Mammary epithelial cell (primary cell): ENCODE measurements at places on chromosomes 12 and 14.
A peak's percentile ranks its signal among the peaks of the same experiment; 100 is the strongest.

GRCh38 chr12:56230432-56231183 lies 757 bp downstream of the SLC39A5 start:
- DNase-seq = no peak

- no peak for DNase-seq
Observed at GRCh38 chr14:73524493-73524892, 12.4 kb upstream of the ACOT1 start.

DNA sequence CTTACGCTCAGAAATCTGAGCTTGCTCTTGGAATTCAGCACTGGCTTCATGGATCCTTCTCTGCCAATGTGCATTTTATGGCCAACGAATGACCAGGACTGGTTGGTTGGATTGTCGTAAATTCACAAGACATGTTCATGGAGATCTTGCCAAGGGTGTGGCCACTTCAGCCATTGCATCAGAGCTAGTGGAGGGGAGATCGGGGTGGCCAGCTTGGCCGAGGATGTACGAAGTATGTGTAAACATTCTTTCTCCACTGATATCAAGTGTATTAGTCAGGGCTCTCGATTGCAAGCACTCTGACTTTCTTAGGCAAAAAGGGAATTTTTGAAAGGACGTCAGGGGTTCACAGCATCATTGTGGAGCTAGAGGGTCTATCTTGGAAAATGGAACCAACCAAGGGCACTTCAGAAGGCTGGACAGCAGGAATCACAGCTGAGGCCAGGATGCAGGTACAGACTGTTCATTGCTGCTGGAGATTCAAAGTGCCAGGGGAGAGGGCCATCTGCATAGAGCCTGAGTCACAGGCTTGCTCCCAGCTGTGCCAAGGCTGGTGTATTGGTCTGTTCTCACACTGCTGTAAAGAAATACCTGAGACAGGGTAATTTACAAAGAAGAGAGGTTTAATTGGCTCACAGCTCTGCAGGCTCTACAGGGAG lies 32.9 kb upstream of the ADGRD1 start:
- no peak for DNase-seq

GRCh38 chr14:99891900-99892299 lies 98.7 kb downstream of the EML1 start:
- DNase-seq = no peak

DNA sequence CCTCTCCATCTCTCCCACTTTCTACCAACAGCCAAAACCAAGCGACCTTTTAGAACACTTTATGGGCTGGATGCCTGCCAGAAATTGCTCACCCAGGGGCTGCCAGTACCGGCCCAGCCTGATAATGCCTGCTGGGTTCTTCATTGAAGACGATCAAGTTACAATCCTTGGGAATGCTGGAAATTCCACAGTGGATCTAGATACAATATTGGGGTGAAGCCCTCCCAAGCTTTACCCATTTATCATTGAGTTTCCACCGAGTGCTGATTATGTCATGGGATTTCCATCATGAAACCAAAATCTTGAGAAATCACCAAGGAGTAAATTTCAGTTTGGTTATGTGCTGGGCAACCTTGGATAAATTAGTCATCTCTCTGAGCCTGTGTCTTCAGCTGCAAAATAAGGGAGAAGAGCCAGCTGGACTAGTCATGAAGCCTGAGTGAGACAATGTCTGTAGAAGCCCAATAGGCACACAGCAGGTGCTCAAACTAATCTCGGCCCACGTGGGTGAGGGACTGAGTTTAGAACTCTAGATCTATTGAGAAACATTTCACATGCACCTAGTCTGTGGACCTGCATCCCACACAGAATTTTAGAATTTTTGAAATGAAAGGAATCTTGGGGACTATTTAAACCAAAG lies 75.5 kb upstream of the CLMN start:
- peak; percentile 11 for DNase-seq

- DNase-seq = no peak
Observed at GRCh38 chr12:48119834-48120195, 651 bp downstream of the PFKM start.

- DNase-seq = peak; percentile 39
Observed at GRCh38 chr14:88868558-88869159, 44.2 kb downstream of the TTC8 start.

- DNase-seq = peak; percentile 5
Observed at GRCh38 chr14:66330916-66331315, 155.3 kb upstream of the CCDC196 start.

- DNase-seq = peak; percentile 90
Observed at GRCh38 chr12:42960087-42960527, 370.6 kb upstream of the PRICKLE1 start.

DNA sequence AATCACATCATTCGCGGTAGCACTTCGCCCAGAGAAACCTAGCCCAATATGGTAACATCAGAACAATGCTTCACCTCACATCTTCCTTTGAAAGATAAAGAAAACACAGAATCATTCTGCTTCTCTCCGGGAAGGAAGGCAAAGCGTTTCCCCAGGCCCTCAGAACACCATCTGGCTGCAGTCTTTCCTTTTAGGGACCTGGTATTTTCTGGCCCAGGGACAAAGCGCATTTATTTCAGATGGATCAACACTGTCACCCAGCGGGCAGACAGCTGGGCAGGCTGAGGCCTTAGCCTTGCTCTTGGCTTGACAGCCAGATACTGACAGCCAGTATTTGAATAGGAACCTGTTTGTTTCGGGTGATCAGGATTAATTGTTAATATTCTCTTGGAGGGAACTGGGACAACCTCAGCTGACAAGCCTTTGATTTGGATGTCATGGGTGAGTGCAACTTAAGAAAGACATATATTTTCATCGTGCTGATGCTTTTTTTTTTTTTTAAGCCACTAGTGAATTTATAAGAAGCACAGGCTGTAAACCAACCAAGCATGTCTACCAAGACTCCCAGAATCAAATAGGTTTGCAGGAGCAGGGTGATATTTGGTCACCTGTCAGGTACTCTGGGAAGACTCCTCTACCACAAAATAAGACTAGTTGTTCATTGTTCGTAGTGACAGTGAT lies 118.9 kb downstream of the VEZT start:
- DNase-seq = peak; percentile 61

GRCh38 chr14:61700104-61700886 lies 5.0 kb downstream of the HIF1A start:
- DNase-seq = no peak

DNA sequence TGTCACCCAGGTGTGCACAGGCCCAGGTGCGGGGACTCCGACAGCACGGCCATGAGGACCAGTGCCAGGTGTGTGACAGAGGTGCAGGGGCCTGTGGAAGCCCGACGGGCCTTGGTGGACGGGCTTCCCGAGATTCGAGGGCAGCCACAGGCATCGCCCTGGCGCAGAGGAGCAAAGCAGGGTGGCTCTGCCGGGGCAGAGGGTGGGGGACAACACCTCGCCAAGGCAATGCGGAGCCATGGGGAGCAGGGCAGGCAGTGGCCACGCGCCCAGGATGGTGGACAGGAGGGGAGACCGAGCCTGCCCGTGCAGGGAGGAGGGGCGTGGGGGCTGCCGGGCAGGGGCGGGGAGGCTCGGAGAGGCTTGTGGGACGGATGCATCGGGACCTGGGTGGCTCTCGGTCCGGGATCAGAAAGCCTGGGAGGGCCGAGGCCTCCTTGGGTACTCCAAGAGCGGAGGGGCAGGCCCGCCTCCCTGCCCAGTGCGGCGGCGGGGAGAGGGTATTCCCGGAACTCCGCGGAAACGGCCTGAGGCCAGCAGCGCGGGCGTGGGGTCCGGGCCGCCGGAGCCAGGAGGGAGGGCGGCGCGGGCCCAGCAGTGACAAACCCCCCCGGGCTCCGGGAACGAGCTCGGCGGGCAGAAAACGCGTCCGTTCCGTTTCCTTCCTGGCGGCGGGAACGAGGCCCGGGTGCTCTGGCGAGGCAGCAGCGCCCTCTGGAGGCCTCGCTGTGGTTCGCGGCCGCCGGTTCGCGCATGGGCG lies 1.6 kb downstream of the TMEM121 start:
- peak; percentile 51 for DNase-seq

GRCh38 chr12:52216100-52216499 lies 16.9 kb upstream of the KRT7 start:
- DNase-seq = no peak

- DNase-seq = no peak
Observed at GRCh38 chr12:12620730-12621315, 9.1 kb downstream of the CREBL2 start.

- peak; percentile 30 for DNase-seq
Observed at GRCh38 chr12:120678572-120678971, 8.4 kb upstream of the MLEC start.

DNA sequence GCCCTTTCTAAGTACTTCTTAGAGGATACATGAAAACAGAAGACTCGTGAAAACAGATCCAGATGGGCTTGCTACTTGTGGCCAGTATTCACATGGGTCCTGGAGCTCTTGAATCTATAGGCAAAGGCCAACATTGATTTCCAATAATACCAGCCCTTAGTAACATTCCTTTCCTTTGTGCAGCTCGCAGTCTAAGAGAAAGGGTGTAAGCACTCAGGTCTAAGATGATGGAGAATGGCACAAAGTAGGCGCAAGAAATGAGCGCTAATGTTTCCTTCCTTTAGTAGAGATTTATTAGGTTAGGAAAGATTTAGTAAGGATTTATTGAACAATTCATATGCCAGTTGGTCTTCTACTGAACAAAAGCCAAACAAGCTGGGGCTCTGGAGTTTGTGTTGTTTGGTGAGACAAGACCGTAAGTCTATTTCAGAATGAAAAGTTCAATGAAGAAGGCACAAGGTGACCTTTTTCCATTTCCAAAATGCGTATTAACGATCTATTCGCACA lies 525 bp downstream of the RNU6-8 start:
- no peak for DNase-seq

- no peak for DNase-seq
Observed at GRCh38 chr14:90828642-90829487, 12.6 kb upstream of the TTC7B start.

GRCh38 chr14:60732840-60733483 lies 1.6 kb upstream of the MNAT1 start:
- no peak for DNase-seq

- no peak for DNase-seq
Observed at GRCh38 chr12:63129927-63130326, 21.1 kb downstream of the AVPR1A start.

DNA sequence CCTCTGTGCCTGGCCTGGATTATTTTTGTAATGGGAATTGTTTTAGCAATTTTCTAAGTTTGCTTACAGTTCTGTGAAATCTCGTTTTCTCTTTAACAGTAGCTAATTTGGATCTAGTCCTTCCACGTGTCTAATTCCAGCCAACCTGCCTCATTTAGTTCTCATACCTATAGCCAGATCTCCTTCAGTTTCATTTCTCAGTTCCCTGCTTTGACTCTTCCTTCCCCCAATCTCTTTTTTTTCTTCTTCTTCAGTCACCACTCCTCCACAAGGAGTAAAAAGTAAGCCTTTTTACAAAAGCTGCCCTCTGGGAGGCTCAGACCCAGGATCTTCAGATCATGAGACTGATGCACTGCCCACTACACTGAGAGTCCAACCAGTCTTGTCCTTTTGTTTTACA lies 1.4 kb downstream of the THTPA start:
- no peak for DNase-seq

DNA sequence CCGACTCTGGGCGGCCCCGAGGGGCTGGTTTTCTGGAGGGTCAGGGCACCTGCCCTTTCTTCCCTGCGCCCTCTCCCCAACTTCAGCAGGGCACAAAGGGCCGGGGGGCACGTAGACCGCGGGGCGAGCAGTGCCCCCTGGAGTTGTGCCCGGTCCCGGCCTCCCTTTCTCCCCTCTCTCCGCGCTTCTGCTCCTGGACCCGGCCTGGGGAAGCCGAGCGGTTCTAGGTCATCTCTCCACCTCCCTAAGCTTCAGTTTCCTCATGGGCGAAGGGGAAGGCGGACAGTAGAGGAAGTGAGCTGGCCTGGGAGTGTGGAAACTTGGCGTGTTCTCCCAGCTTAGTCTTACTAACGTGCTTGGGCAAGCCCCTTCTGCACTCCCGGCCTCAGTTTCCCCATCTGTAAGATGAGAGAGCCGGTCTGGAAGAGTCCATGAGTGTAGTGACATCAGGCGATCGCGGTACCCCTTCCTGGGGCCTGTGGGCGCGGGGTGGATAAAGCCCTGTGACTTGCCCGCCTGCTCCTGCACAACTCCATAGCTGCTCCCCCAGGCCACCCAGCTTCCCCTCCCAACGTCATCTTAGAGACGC lies 158.6 kb upstream of the PARP11 start:
- peak; percentile 69 for DNase-seq

- peak; percentile 20 for DNase-seq
Observed at GRCh38 chr12:102824218-102824835, 92.7 kb downstream of the PAH start.

GRCh38 chr14:75440733-75441477 lies 13.1 kb downstream of the JDP2 start:
- DNase-seq = no peak

DNA sequence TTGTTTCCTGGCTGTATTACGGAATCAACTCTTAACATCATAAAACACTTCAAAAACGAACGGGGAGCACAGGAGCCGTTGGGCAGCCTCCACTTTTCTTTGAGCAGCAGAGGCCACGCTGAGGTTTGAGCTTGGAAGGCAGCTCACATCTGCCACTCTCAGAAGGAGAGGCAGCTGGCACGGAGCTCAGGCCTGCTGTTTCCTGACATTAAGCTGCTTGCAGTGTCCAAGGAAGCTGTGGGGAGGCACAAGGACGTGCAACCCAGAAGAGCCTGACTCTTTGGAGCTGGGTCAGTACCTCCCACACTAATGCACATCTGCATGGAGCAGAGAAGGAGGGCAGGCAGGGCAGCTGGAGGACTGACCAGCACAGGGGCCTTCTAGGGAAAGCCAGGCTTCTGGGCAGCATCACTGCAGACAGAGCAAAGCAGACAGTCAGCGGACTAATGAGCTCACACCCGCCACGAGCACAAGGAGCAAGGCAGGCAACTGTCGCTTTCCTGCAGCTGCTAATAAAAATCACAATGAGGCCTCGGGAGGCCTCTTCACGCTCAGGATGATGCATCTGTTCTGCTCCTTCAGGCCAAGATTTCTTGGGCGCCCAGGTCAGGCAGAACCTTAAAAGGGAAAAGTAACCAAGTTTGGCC lies 211.1 kb downstream of the GLT1D1 start:
- no peak for DNase-seq

GRCh38 chr14:42047421-42048055 lies 440.9 kb downstream of the LRFN5 start:
- no peak for DNase-seq

GRCh38 chr12:53219292-53219955 lies 12.4 kb upstream of the ITGB7 start:
- peak; percentile 47 for DNase-seq

GRCh38 chr12:47249719-47250357 lies 170.1 kb upstream of the AMIGO2 start:
- DNase-seq = peak; percentile 24

DNA sequence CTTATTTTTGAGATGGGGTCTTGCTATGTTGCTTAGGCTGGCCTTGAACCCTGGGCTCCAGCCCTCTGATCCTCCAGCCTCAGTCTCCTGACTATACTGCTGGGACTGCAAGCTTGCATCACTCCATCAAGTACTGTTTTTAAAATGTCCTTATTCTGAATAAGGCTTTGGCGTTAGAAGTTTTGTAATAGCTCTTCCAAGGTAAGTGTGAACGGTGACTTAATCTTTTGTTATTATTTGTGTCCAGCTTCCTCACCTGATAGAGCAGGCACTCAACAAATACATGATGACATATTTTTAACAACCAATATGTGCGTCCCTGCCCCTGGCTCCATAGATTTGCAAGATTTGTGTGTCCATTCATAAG lies 1.4 kb downstream of the C1RL start:
- peak; percentile 47 for DNase-seq

GRCh38 chr14:68506021-68506644 lies 286.7 kb downstream of the ZFP36L1 start:
- DNase-seq = peak; percentile 76

- no peak for DNase-seq
Observed at GRCh38 chr12:51361161-51362016, 14.9 kb upstream of the CELA1 start.

GRCh38 chr12:115953450-115953849 lies 324.0 kb downstream of the MED13L start:
- no peak for DNase-seq
